T-helper 17 cell (primary cell): ENCODE measurements at places on chromosomes 5 and 9. TPM values are rescaled to one million over a fixed set of nuclear protein-coding genes. Genes with fewer than 3 reads are reported as not detected.

- no peak overlapping the region for H3K27ac ChIP-seq
- no peak overlapping the region for H3K4me3 ChIP-seq
- H3K4me1 ChIP-seq, result no peaks in the 10 kb centered on the region
- no peak for DNase-seq
Measured at GRCh38 chr9:107612136-107612535, 122.6 kb upstream of the KLF4 start.

- DNase-seq, result no peak
- H3K4me1 ChIP-seq, result peaks cover 12% of the 10 kb centered on the region
- no peaks in the 10 kb centered on the region for H3K36me3 ChIP-seq
- peaks cover 14% of the 10 kb centered on the region for H3K27me3 ChIP-seq
- no peak overlapping the region for H3K27ac ChIP-seq
Measured at GRCh38 chr5:140607031-140607430, 25.9 kb downstream of the CD14 start.

DNA sequence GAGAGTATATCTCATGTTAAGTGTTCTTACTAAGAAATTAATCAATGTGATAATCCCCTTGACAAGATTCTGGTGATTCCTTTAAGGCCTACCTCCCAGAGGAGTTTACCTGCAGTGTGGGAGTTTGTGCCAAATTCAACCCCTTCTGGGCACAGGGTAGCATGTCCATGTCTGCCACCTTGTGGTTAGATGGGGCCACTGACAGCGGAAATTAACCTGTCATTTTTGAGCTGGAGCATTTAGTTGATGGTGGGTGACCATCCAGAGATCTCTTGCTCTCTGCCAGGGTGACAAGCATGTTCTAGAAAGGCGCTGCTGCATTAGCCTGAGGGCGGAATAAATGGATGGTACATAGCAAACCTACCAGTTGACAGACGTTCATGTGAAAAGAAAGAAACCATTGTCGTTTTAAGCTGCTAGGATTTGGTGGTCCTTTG lies 132.2 kb downstream of the FBXO4 start:
- H3K4me1 ChIP-seq, result no peaks in the 10 kb centered on the region
- no peak overlapping the region for H3K4me3 ChIP-seq
- H3K27ac ChIP-seq, result no peak overlapping the region
- no peaks in the 10 kb centered on the region for H3K36me3 ChIP-seq
- peaks cover 26% of the 10 kb centered on the region for H3K27me3 ChIP-seq
- peak; percentile 42 for DNase-seq

- H3K4me1 ChIP-seq, result peaks cover 3% of the 10 kb centered on the region
- H3K27me3 ChIP-seq, result peaks cover 47% of the 10 kb centered on the region
- no peak for DNase-seq
- H3K36me3 ChIP-seq, result peaks cover 5% of the 10 kb centered on the region
Measured at GRCh38 chr5:77235846-77236721, 25.6 kb downstream of the PDE8B start.

- DNase-seq, result no peak
- H3K27me3 ChIP-seq, result peaks cover 41% of the 10 kb centered on the region
- H3K4me3 ChIP-seq, result no peak overlapping the region
- no peak overlapping the region for H3K27ac ChIP-seq
Measured at GRCh38 chr9:86966852-86967511, 19.7 kb upstream of the GAS1 start.

DNA sequence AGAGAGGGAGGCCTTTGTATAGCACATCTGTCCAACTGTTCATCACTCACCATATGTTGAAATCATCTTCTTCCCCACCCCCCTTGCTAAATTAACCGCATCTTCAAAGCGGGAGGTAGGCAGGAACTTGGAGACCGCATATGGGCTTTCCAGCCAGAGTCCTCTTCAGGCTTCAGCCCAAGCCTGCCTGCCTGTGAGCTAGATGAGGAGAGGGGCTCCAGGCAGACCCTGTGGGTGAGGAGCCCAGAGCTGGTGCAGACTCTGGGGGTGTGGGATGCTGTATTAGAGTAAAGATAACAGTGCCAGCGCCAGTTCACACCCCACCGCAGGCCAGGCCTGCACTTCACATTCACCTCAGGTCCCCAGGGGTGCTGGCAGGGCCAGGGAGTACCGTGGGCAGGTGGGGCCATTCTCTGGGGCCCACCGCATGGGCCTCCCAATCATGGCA lies 16.2 kb downstream of the PRRC2B start:
- H3K36me3 ChIP-seq, result peaks cover 5% of the 10 kb centered on the region
- H3K27ac ChIP-seq, result peak overlapping the region; percentile 94
- H3K27me3 ChIP-seq, result no peaks in the 10 kb centered on the region
- peaks cover 66% of the 10 kb centered on the region for H3K4me1 ChIP-seq
- peak overlapping the region; percentile 89 for H3K4me3 ChIP-seq
- peak; percentile 18 for DNase-seq

BRINP1 gene
- not detected for total RNA-seq

DNA sequence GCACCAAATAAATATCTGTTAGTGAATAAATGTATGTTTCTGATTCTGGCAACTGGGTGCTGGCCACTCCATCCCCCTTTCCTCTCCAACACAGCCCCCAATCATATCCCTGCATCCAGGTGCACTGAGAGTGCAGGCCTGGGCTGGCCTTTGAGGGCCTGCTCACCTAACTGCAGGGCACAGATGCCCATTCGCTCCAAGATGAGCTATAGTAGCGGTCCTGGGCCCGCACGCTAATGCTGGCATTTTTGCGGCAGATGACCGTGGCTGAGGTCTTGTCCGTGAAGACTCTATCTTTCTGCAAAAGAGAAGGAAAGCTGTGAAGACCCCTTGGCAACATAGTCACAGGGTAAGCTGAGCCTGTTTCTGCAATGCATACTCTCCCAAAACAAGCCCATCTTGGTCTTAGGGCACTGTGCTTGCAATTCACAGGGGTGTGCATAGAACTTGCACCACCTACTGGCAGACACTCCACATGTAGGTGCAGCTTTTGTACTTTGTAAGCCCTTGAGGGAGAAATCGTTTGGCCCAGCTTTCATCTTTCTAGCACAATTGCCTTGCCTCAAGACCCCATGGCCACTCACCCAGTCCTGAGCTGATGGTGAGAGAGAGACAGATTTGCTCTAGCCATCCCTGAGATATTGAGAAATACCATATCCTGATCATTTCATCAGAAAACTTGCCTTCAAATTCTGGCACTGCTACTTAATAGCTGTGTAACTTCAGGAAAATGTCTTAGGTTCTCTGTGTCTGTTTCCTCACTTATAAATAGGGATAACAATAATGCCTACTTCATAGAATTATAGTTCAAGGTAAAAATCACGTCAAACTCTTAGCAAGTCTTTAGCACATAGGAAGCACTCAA lies 13.5 kb downstream of the IL12B start:
- H3K27me3 ChIP-seq, result peaks cover 20% of the 10 kb centered on the region
- no peaks in the 10 kb centered on the region for H3K36me3 ChIP-seq
- H3K27ac ChIP-seq, result no peak overlapping the region
- DNase-seq, result no peak

DNA sequence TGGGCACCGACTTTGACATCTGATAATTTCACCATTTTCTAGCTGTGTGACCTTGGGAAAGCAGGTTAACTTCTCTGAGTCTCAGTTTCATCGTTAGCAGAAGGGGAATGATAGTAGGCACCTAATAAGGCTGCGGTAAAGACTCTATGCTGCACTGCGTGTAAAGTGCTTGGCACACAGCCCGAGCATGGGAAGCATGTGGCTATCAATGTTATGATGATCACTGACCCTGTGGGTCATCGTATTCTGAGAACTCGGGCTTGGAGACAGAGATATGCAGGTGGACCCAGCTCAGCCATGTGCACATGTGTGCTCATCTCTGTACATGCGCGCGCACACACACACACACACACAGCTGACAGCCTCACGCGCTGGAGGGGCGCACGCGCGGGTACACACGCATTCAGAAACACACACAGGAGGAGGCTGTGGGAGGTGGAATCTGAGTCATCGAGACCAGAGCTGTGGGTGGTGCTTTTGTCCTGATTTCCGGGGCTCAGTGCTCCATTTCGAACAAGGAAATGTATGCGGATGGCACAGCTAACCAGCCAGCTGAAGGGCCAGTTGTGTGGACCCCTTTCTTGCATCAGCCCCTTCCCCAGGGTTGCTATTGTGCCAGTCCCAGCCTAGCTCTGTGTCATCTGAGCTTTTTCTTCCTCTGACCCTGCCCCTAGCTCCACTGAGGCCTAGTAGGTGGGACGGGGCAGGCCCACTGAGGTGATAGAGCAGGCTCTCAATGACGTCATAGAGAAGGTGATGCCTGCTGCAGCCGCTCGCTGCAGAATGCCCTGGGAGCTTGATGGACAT lies 11.1 kb upstream of the ARAP3 start:
- H3K27me3 ChIP-seq, result peaks cover 29% of the 10 kb centered on the region
- H3K4me3 ChIP-seq, result peak overlapping the region; percentile 89
- no peaks in the 10 kb centered on the region for H3K36me3 ChIP-seq
- H3K4me1 ChIP-seq, result peaks cover 23% of the 10 kb centered on the region

- H3K36me3 ChIP-seq, result no peaks in the 10 kb centered on the region
- H3K4me1 ChIP-seq, result peaks cover 3% of the 10 kb centered on the region
- no peak overlapping the region for H3K27ac ChIP-seq
- DNase-seq, result no peak
- H3K27me3 ChIP-seq, result peaks cover 77% of the 10 kb centered on the region
- no peak overlapping the region for H3K4me3 ChIP-seq
Measured at GRCh38 chr5:123086376-123087055, 2.5 kb upstream of the PRDM6 start.

MSH3 gene
- total RNA-seq, result 17.2 TPM

GRCh38 chr5:147481874-147482705 lies 27.8 kb downstream of the DPYSL3 start:
- H3K27me3 ChIP-seq, result peaks cover 35% of the 10 kb centered on the region
- H3K36me3 ChIP-seq, result no peaks in the 10 kb centered on the region

GRCh38 chr9:95268681-95269080 lies 48.8 kb downstream of the FANCC start:
- no peaks in the 10 kb centered on the region for H3K27me3 ChIP-seq
- no peak overlapping the region for H3K27ac ChIP-seq
- no peak for DNase-seq
- H3K4me1 ChIP-seq, result peaks cover 9% of the 10 kb centered on the region
- H3K4me3 ChIP-seq, result no peak overlapping the region
- no peaks in the 10 kb centered on the region for H3K36me3 ChIP-seq

DNA sequence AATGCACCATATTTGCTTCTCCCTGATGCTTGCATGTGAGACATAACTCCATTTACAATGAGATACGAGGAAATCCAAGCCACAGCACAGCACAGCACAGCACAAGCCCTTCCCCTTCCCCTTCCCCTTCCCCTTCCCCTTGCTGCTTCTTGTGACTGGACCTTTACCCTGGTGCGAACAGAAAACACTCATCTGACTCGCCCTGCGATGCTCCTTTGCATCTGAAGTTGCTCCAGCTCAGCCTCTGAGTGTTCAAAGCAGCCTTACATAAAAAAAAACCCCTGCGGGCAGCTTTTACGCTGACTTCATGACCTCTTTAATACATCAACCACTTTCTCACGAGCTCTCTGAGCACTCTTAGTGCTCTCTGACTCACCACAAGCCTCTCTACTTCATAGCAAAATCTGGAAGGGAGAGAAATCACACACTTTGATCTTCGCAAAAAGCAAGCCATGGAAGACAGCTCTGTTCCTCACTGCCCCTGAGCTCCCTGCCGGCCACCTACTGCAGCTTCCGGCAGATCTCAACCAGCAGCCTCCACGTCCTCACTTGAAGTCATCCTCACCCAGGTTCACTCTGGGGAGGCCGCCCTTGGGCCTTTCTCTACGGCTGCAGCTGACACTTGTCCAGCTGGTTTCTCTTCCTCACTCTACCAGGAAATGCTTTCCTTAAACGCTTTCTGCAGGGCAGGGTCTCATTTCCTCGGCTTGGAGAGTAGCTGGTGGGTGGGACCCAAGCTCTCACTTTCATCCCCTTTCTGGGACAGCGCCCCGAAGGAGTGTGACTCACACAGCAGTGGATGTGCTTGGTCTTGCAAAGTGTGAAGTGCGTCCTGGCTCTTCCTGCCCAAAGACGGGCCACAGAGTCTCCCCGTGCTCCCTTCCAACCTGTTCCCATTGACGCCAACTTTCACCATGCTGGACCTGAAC lies 5.3 kb downstream of the SLC34A1 start:
- peak overlapping the region; percentile 92 for H3K4me3 ChIP-seq
- H3K27me3 ChIP-seq, result no peaks in the 10 kb centered on the region
- no peaks in the 10 kb centered on the region for H3K36me3 ChIP-seq
- H3K27ac ChIP-seq, result peak overlapping the region; percentile 97

DNA sequence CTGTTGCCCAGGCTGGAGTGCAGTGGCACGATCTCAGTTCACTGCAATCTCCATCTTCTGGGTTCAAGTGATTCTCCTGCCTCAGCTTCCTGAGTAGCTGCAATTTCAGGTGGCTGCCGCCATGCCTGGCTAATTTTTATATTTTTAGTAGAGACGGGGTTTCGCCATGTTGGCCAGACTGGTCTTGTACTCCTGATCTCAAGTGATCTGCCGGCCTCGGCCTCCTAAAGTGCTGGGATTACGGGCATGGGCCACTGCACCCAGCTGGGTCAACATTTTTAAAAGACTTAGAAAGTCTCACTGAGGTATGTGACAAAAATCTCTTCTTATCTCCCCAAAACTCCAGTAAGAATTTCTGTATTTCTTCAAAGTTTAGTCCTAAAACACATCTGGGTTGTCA lies 211.6 kb downstream of the CTNND2 start:
- no peaks in the 10 kb centered on the region for H3K36me3 ChIP-seq
- no peak overlapping the region for H3K4me3 ChIP-seq
- no peak overlapping the region for H3K27ac ChIP-seq
- H3K27me3 ChIP-seq, result no peaks in the 10 kb centered on the region

GRCh38 chr5:168670881-168671575 lies 91.9 kb upstream of the PANK3 start:
- H3K27ac ChIP-seq, result no peak overlapping the region
- H3K4me3 ChIP-seq, result no peak overlapping the region
- H3K27me3 ChIP-seq, result peaks cover 9% of the 10 kb centered on the region
- H3K36me3 ChIP-seq, result no peaks in the 10 kb centered on the region
- no peak for DNase-seq
- no peaks in the 10 kb centered on the region for H3K4me1 ChIP-seq

- no peaks in the 10 kb centered on the region for H3K27me3 ChIP-seq
- peaks cover 5% of the 10 kb centered on the region for H3K4me1 ChIP-seq
- H3K4me3 ChIP-seq, result no peak overlapping the region
Measured at GRCh38 chr5:119200795-119201194, 129.9 kb downstream of the DMXL1 start.

GRCh38 chr5:56900858-56901578 lies 8.4 kb upstream of the SETD9 start:
- H3K36me3 ChIP-seq, result no peaks in the 10 kb centered on the region
- peak; percentile 25 for DNase-seq
- H3K27me3 ChIP-seq, result peaks cover 6% of the 10 kb centered on the region
- H3K27ac ChIP-seq, result no peak overlapping the region
- no peak overlapping the region for H3K4me3 ChIP-seq

HOMER1 gene
- total RNA-seq, result 2.1 TPM

CCDC152 gene
- 2.2 TPM for total RNA-seq

- DNase-seq, result no peak
- H3K36me3 ChIP-seq, result no peaks in the 10 kb centered on the region
- H3K4me3 ChIP-seq, result no peak overlapping the region
- no peaks in the 10 kb centered on the region for H3K4me1 ChIP-seq
- H3K27ac ChIP-seq, result no peak overlapping the region
Measured at GRCh38 chr5:61949054-61949678, 356.8 kb upstream of the KIF2A start.

GRCh38 chr5:42317575-42317974 lies 105.7 kb upstream of the GHR start:
- no peaks in the 10 kb centered on the region for H3K4me1 ChIP-seq
- H3K4me3 ChIP-seq, result no peak overlapping the region
- H3K36me3 ChIP-seq, result no peaks in the 10 kb centered on the region
- no peaks in the 10 kb centered on the region for H3K27me3 ChIP-seq
- H3K27ac ChIP-seq, result no peak overlapping the region
- no peak for DNase-seq
